NCI-H748 treated with DMSO at 0.1 percent for 48 hours (cell line): ENCODE measurements at places on chromosomes 4 and X.

DNA sequence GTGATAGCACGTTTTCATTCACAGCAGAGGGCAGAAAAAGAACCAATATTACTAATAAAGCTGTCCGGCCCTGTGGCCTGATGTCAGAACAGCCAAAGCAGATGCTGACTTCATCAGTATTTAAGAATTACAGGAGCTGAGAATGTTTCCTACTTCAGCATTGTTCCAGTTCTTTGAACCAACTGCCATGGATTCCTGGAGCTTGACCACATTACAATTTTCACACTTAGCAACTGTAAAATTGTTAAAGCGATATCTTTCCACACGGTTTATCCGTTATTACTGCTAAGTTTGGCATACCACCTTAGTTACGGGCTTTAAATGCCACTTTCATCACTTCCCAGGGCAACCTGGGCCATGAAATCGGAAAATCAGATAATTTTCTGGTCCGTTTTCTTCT is 118.2 kb downstream of the EPHA5 start:
- DNase-seq: no peak

- no peak for DNase-seq
These were observed 7.0 kb upstream of the USO1 start for GRCh38 chr4:75717408-75717807.

GRCh38 chr4:176286728-176287127 is 17.7 kb upstream of the ASB5 start:
- no peak for DNase-seq

- no peak for DNase-seq
These were observed 3.4 kb downstream of the WFS1 start for GRCh38 chr4:6272863-6273660.

DNA sequence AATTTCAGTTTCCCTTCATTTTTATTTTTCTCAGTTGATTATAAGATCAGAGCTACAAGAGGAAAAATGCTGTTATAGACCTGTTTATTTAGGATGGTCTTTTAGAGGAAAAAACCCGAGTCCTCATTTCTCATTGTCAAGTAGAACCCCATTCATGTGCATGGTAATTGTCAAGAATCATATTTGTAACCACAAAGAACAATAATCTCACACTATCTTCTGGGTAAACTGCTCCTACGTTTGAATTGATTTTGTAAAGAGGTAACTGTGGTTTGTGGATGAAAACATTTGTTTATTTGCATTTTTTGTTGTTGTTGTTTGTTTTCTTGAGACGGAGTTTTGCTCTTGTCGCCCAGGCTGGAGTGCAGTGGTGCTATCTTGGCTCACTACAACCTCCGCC is 23.8 kb downstream of the RAPGEF2 start:
- no peak for DNase-seq

- no peak for DNase-seq
These were observed 78.2 kb downstream of the ZNF827 start for GRCh38 chr4:145860446-145860845.

DNA sequence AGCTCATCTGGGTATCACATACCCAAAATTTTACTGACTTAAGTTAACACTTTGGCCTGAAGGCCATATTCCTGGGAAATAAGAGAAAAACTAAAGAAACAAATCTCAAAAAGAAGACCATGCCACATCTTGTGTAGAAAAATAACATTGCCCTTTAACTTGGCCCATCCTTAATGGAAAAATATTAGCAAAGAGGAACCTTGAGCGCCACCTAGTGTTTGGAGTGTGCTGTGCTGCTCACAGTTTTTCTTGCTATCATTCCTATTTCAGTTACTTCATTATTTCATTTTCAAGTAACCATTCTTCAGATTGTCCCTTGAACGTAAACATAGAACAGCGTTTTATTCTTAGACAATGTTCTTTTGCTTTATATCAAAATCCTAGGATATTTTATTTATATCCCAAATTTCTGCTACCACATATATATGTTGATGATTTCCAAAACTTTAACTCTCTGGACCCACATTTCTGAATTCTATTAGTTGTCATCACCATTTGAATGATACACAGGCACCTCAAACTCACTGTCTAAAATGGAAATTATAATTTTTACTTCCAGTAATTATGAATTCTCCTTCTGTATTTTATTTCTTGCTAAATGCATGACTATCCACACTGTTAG is 999.0 kb upstream of the ADGRL3 start:
- peak; percentile 18 for DNase-seq

GRCh38 chr4:141853091-141853764 is 216.8 kb downstream of the IL15 start:
- DNase-seq: peak; percentile 54

DNA sequence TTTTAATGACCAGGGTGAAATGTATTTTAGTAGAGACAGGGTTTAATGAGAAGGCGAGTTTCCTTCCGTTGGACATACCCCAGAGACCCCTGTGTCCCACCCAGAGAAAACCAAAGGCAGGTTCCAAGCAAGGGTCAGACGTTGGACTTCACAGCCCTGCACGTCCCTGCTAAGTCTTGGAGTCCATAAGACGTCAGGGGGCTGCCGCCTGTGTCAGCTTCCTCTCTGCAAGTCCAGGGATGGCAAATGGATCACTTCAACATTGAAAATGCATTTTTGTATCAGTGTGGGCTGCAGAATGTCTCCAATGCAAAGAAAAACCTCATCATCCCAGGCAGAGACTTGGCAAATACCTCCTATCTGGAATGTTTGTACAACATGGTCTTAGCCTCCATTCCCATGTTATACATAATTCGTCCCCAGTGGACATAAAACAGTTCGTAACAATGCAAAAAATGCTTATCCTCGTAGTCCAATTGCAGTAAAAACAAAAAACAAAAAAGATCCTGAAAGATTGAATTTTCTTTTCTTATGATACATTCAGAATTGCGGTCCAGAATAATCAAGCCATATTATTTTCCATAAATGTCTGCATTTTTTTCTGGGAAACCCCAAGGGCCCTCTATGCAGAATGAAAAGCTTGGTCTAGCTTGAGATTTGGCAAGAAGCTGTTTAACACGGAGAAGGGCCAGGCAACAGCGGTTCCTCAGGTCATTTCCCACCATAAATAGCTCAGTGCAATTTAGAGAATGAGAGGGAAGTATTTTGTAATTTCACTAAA is 190.9 kb downstream of the SHOX start:
- no peak for DNase-seq

GRCh38 chr4:126738926-126739325 is 893.8 kb upstream of the INTU start:
- no peak for DNase-seq

DNA sequence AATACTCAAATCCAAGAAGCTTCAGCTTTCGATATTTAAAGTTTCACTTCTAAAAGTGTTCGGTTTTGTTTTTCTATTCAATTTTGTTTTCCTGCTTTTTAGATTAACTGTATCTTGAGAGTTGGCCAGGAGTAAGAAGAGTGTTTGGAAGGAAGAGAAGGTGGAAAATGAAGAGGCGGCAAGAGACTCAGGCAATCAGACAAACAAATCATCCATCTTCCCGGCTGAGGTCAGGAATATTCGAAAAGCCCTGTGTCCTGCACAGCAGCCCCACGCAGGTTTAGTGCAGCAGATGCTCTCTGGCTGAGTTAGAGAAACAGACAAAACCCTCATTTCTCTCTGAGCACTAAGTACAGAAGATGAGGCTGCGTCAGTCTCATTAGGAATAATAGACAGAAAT is 330.3 kb upstream of the NOCT start:
- DNase-seq: peak; percentile 41

GRCh38 chrX:13463608-13464007 is 105.8 kb upstream of the EGFL6 start:
- peak; percentile 62 for DNase-seq

GRCh38 chrX:29295987-29296680 is 708.9 kb downstream of the IL1RAPL1 start:
- DNase-seq: no peak
